ENCODE measurements at places on chromosomes 1 and 21.

DNA sequence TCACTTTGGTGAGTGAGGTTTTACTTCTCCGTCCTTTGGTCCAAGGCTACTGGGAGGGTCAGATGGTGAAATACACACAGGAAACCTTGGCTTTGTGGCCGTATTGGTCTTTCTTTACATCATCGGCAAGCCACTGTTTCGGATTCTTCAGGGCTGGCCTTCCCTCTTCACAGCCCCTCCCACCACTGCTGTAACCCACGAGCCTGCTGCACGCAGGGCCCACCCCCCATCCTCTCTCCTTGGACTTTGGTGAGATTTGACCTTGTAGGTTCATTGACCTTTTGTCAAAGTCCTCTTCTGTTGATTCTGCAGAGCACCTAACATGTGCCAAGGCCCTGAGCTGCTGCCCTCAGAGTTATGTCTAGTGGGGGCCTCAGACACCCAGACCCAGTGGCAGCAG is 328.6 kb downstream of the CAMTA1 start:
- no peak for DNase-seq

DNA sequence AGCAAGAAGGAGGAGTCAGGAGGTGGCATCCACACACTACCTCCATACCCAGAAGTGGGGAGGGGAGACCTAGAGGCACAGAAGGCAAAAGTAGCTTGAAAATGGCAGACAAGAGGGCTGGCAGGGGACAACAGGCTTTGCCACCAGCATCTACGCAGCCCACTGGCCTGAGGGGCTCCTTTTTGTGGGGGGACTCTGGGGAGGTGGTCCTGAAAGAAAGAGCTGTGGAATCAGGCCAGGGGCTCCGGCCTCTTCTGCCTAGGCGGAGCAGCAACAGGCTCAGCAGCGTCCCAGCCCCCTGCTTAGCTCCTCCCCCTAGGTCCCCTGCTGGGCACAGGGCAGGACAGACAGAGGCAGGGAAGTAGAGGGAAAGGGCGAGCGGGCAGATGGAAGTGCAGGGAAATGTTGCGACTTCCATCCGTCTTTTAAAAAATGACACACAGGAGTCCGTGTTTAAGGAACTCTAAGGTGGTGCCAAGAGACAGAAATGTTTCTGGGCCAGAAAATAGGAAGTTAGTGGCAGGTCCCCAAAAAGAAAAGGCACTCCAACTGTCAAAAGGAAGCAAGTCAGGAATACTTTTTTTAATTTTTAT is 10.0 kb upstream of the LEFTY2 start:
- DNase-seq: no peak

- no peak for DNase-seq
These were observed 27.8 kb downstream of the PIGM start for GRCh38 chr1:160004001-160004400.

DNA sequence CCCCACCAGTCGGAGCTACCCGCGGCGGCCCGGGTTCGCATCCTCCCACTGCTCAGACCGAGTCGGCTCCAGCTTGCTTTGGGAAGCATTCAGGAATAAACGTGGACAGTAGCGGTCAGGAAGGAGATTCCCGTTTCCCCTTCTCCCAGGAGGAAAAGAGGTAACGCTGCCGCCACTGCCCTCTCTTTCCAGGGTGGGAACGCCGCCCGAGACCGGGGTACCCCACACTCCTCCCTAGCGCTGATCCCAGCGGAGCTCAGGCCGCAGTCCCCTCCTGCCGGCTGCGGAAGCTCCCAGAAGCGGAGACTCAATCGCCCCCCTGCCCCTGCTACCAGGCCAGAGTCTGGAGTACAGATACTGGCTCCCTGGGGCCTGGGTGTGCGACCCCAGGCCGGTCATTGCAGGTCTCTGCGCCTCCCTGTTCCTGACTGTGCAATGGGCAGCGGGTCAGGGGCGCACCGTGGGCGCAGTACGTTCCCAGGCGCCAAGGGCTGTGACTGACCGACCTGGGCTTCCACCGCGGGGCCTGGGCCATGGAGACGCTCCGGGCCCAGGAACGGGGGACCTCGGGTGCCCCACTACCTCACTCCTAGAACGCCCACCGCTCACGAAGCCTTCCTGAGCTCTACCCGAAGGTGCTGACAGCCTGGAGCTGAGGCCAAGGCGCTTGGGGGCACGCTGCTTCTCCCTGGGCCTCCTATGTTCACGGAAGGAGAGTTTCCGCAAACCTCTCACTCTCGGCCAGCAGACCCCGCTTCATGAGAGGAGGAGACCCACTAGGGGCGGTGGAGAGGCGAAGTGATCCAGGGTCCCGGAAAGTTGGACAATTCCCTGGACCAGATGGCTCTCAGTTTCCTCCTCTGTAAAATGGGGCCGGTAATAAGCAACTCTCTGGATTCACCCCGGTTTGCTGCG is 7.8 kb downstream of the DMRTA2 start:
- DNase-seq: no peak

- no peak for DNase-seq
These were observed 10.2 kb downstream of the CREG1 start for GRCh38 chr1:167543199-167543990.

DNA sequence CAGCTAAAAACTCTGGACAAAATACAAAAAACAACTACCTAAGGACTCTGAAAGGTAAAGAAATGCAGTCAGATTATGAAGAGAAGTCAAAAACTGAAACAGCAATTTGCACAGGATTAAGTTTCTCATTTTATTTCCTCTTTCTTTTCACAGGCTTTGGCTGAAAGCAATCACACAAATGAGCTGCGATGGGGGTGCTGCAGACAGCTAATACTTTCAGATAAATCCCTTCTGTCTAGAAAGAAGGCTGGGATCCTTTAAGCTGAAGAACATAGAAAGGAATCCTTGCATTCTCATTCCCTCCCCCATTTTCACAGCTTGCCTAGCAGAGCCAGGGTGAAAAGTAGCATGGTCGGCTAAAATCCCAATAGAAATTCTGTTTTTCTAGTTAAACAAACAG is 32.0 kb upstream of the PRDX6 start:
- no peak for DNase-seq

DNA sequence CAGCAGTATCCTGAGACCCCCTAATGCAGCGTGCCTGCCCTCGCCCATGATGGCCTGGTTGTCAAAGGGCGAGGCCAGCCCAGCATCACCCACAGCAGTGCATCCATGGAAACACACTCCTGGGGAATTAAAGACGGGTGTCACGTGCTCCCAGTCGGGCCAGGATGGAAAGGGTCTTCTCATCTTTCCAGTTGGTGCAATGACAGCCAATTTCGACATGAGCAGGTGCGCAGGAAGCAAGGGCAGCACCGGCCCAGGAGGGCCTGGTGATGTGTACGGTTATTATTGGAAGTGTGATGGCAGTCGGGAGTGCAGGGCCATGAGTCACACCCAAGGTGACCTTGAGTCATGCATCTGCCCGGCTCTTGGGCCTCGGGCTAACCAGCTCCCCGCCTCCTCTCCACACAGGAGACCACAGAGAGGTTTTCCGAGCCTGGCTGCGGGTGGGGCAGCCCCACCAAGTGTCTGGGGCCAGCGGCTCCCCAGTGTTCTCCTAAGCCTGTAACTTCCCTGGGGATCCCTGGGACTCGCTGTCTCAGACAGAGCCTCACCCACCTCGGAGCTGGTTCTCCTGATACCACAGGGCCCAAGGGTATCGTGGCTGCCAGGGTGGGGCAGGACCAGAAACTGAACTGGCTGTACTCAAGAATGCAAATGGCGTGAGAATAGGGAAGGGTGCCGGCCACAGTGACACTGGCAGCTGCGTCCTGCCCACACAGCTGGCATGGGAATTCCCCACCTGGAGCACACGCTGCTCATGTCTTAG is 119.8 kb downstream of the SIK1 start:
- no peak for DNase-seq

- no peak for DNase-seq
These were observed 2.6 kb upstream of the RAB7B start for GRCh38 chr1:206005778-206006180.

DNA sequence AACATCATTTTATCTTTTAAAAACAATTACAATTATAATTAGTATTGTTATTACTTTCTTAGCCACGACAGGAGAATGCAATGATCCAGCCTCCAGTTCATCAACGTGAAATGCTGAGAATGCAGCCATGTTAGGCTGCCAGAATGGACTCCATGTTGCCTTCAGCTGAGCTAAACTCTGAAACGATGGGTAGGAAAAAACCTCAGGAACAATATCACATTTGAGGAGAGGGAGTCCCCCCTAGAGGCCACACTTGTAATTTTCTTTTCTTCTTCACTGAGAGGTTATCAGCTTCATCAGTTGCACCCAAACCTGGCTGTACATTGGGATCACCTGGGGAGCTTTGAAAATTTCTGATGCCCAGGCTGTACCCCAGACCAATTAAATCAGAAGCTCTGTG is 34.6 kb upstream of the DNAH14 start:
- DNase-seq: no peak

- DNase-seq: no peak
These were observed 56.2 kb downstream of the STUM start for GRCh38 chr1:226604560-226605317.

DNA sequence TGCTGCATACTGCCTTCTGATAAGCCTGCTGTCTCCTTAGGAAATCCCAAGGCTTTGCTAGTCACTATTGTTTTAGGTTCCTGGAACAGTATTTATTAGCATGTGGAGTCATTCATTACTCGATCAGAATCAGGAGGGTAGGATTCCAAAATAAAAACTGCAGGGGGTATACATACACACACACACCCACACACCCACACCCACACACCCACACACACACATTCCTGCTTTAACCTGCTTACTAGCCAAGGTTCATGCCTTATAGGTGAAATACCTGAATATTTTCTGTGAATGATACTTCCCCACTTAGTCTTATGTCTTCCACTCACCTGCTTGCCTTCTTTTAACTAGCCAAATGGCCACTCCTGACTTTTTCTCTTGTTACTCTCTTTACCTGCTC is 325.1 kb downstream of the ADGRL2 start:
- no peak for DNase-seq

GRCh38 chr1:31020007-31020790 is 45.3 kb downstream of the PUM1 start:
- no peak for DNase-seq

DNA sequence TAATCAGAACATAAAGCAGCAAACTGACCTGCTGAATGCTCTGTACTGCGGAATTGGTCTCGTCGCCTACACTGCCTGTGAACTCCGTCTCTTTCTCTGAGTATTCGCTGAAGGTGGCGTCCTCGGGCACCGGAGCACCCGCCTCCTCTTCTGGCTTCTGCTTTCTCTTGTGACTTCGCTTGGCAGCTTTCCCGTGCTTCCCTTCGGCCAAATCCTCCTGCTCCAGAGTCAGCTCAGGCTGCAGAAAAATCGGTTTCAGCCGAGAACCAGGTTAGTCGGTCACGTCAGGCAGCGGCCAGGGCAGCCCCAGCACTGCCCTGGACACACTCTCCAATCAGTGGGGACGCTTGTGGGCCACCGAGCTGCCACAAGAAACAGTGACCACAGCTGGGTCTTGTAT is 35.8 kb upstream of the RIPK4 start:
- DNase-seq: no peak

- no peak for DNase-seq
These were observed 34.8 kb upstream of the TENT5C start for GRCh38 chr1:117570988-117571409.

GRCh38 chr1:81799939-81800694 is 617 bp upstream of the ADGRL2 start:
- DNase-seq: no peak

- DNase-seq: no peak
These were observed 350.0 kb upstream of the RUNX1 start for GRCh38 chr21:35399002-35399530.

- no peak for DNase-seq
These were observed 48.3 kb upstream of the C1orf174 start for GRCh38 chr1:3948344-3948743.

GRCh38 chr1:151032164-151032563 is 4.2 kb upstream of the BNIPL start:
- no peak for DNase-seq

- no peak for DNase-seq
These were observed 3.6 kb upstream of the TNFSF4 start for GRCh38 chr1:173210716-173211231.

GRCh38 chr21:44988607-44989536 is 49.0 kb downstream of the SLX9 start:
- no peak for DNase-seq

- DNase-seq: no peak
These were observed 21.3 kb upstream of the MAPKAPK2 start for GRCh38 chr1:206663362-206663761.

DNA sequence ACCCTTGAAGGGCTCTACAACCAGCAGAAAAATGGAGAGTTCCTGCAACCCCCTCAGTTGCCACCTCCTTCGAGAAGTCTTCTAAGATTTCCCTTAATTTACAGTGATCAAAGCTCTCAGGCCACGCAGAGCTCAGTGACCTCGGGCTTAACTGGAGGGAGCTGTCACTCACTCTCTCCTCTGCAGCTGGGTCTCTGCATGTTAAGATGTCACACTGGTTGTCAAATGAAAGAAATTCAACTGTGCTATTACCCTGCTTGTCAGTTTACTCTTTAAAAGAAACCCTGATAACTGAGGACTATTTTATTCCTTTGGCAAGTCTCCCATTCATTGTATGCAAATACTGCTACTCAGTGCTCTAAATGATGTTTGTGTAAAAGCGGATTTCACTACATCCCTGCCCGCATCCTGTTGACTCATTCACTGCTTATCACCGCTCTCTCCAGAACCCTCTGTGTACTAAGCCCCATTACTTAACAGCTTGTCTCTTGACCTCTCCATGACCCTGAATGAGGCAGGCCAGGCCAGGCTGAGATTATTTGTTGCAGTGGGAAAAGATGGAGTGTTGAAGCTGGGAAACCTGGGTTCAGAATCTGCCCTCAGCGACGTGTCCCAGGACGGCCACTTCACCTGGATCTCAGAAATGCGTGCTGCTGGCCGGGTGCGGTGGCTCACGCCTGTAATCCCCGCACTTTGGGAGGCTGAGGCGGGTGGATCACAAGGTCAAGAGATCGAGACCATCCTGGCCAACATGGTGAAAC is 13.7 kb downstream of the DHRS3 start:
- no peak for DNase-seq

All from memory B cell (primary cell).